ENCODE measurements at places on chromosomes 12 and 14. TPM values are rescaled to one million over a fixed set of nuclear protein-coding genes. Genes with fewer than 3 reads are reported as not detected.

GRCh38 chr12:2636741-2637340 is 157.9 kb upstream of the FKBP4 start:
- no peaks in the 10 kb centered on the region for H3K36me3 ChIP-seq
- no peak overlapping the region for H3K4me3 ChIP-seq
- H3K27me3 ChIP-seq: peaks cover 3% of the 10 kb centered on the region
- peaks cover 22% of the 10 kb centered on the region for H3K4me1 ChIP-seq

- no peak overlapping the region for H3K27ac ChIP-seq
- DNase-seq: no peak
- no peaks in the 10 kb centered on the region for H3K4me1 ChIP-seq
- H3K4me3 ChIP-seq: no peak overlapping the region
- no peaks in the 10 kb centered on the region for H3K27me3 ChIP-seq
These were observed 188.8 kb downstream of the STXBP6 start for GRCh38 chr14:24861083-24861630.

The CIROP gene
- total RNA-seq: not detected

DNA sequence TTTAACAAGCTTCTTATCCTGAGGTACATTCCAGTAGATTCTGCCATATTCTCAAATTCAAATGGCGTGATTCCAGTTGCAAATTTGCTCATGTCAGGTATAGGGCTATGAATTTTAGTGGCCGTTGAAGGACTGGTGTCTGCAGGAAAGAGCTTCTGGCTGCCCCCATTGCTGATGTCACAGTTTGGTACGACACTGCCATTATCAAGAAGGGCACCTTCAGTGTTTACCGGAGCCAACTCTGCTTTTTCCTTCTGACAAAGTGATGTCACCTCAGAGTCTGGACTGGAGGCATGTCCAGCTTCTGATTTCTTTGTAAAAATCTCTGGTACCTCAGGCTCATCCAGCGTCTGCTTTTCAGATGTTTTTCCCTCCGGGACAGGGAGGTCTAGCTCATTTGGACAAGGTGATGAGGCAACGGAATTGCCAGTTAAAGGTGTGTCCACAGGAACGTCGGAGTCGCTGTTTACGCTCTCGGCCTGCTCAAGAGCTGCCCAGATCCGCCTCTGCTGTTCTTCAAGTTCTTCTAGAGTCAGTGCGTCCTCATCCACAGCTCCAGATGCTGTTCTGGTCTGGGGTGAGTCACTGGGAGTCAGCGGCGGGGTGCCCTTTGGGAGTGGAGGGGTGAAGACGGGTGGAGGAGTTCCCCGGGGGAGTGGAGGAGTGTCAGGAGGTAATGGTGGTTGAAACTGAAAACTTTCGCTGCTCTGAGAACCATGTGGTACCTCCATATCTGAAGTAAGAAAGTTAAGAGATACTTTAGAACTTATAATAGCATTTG is 27.0 kb downstream of the ZCCHC8 start:
- H3K27ac ChIP-seq: no peak overlapping the region
- peaks cover 22% of the 10 kb centered on the region for H3K36me3 ChIP-seq
- no peak overlapping the region for H3K4me3 ChIP-seq

- peaks cover 40% of the 10 kb centered on the region for H3K27me3 ChIP-seq
- H3K4me1 ChIP-seq: peaks cover 5% of the 10 kb centered on the region
- H3K36me3 ChIP-seq: no peaks in the 10 kb centered on the region
- no peak overlapping the region for H3K4me3 ChIP-seq
These were observed 1.7 kb downstream of the CCND2 start for GRCh38 chr12:4275016-4275869.

The HAL gene
- 1.8 TPM for total RNA-seq

The KRT1 gene
- total RNA-seq: 0.20 TPM

- no peaks in the 10 kb centered on the region for H3K27me3 ChIP-seq
- no peak overlapping the region for H3K4me3 ChIP-seq
- no peak overlapping the region for H3K27ac ChIP-seq
- no peaks in the 10 kb centered on the region for H3K36me3 ChIP-seq
- no peaks in the 10 kb centered on the region for H3K4me1 ChIP-seq
These were observed 86.3 kb upstream of the AMN1 start for GRCh38 chr12:31815096-31815495.

GRCh38 chr12:46723629-46724419 is 102.0 kb downstream of the SLC38A4 start:
- H3K4me3 ChIP-seq: no peak overlapping the region
- no peaks in the 10 kb centered on the region for H3K36me3 ChIP-seq
- H3K27ac ChIP-seq: no peak overlapping the region
- no peak for DNase-seq
- H3K27me3 ChIP-seq: no peaks in the 10 kb centered on the region

- DNase-seq: no peak
- no peak overlapping the region for H3K27ac ChIP-seq
- H3K36me3 ChIP-seq: no peaks in the 10 kb centered on the region
- H3K4me1 ChIP-seq: peaks cover 7% of the 10 kb centered on the region
These were observed 271.6 kb downstream of the CACNA1C start for GRCh38 chr12:2324387-2324786.

The DAO gene
- total RNA-seq: not detected

The FGD6 gene
- total RNA-seq: 18.2 TPM

GRCh38 chr12:65278576-65279368 is at the start of gene MSRB3:
TSS of gene MSRB3 (plus strand) at chr12:65278683. CDS start at chr12:65308580, 29,897 bp downstream.
- peak within 1 kb of the TSS; percentile 8 for H3K27ac ChIP-seq
- H3K4me1 ChIP-seq: peaks cover 3% of the 10 kb centered on the region
- H3K36me3 ChIP-seq: no peaks in the 10 kb centered on the region
- no peaks in the 10 kb centered on the region for H3K27me3 ChIP-seq

The OR6C6 gene
- not detected for total RNA-seq

The PLEK2 gene
- 67.6 TPM for total RNA-seq

DNA sequence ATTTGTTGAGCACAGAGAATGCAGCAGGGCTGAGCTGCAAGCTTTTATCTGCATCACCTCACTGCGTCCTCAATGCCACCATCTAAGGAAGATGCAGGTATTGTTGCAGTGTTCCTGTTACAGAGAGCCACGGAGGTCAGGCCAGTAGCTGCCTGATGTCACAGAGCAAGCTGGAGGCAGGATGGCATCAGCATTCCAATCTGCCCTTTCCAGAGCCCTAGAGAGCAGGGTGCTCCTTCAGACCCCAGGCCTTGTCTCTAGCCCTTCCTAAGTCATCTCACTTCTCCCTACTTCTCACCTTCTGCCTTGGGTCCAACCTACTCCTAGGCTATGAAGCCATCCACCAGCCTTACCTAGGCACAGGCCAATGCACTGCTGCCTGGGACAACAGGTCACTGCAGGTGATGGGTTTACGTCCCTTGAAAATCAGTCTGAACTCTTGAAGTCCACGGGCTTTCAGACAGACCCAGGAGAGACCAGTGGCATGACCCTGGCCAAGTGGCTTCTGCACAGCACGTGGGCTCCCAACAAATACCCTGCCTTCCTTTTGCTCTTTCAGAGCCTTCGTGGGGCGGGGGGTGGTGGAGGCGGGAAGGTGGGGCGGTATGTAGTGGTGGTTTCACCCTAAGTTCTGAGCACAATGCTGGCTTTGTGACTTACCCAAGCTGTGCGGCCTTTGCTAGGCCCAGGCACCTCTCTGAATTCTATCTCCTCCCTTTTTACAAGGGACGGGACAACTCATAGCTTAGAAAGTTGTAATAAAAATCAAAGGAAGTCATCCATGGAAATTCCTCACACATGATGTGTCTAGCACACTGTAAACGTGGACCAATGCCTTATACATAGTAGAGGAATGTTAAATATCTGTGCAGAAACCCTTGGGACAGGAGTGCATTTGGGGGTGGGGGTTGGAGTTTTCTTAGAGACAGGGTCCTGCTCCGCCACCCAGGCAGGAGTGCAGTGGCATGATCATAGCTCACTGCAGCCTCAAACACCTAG is 136.0 kb downstream of the KSR2 start:
- no peaks in the 10 kb centered on the region for H3K27me3 ChIP-seq
- no peak for DNase-seq
- H3K4me1 ChIP-seq: 0 out of 2 replicates have a peak, but pooled peaks cover 3% of the 10 kb centered on the region
- H3K27ac ChIP-seq: no peak overlapping the region
- peaks cover 6% of the 10 kb centered on the region for H3K36me3 ChIP-seq

The SLC2A14 gene
- not detected for total RNA-seq

The MAP3K9 gene
- total RNA-seq: 11.7 TPM

DNA sequence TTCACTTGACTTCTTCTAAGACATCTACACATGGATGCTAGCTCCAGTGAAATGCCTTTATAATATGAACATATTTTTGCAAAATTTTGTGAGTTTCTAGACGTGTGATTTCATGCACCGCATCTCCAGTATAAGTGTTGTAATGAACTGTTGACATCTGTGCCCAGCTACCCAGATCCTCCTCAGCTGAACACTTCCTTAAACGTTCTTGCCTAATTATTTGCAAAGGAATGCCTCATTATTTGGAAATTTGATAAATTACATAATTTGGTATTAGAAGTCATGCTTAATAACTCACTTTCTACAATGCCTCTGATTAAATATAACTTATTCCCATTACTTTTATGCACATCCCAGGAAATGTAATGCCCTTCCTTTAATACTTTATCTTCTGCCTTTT is 14.0 kb downstream of the OR11G2 start:
- no peak overlapping the region for H3K4me3 ChIP-seq
- no peaks in the 10 kb centered on the region for H3K36me3 ChIP-seq
- DNase-seq: no peak
- H3K27ac ChIP-seq: no peak overlapping the region
- no peaks in the 10 kb centered on the region for H3K4me1 ChIP-seq

The GALNT8 gene
- not detected for total RNA-seq

The ANKRD33 gene
- not detected for total RNA-seq

The PTGER2 gene
- total RNA-seq: 0.57 TPM

The NELL2 gene
- total RNA-seq: 1.1 TPM

DNA sequence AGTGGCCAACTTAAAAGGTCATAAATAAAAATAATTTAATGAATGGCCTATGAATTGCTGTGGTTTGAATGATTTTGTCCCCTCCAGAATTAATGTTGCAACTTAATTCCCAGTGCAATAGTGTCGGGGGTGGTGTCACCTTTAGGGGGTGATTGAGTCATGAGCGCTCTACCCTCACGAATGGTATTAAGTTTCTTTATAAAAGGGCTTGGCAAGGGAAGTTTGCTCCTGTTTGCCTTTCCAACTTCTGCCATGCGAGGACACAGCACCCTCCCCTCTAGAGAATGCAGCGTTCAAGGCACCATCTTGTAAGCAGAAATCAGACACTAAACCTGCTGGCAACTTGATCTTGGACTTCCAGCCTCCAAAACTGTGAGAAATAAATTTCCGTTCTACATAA is 253.3 kb downstream of the ATXN7L3B start:
- no peak overlapping the region for H3K27ac ChIP-seq
- DNase-seq: no peak
- no peaks in the 10 kb centered on the region for H3K4me1 ChIP-seq
- no peak overlapping the region for H3K4me3 ChIP-seq
- no peaks in the 10 kb centered on the region for H3K27me3 ChIP-seq
- H3K36me3 ChIP-seq: no peaks in the 10 kb centered on the region

DNA sequence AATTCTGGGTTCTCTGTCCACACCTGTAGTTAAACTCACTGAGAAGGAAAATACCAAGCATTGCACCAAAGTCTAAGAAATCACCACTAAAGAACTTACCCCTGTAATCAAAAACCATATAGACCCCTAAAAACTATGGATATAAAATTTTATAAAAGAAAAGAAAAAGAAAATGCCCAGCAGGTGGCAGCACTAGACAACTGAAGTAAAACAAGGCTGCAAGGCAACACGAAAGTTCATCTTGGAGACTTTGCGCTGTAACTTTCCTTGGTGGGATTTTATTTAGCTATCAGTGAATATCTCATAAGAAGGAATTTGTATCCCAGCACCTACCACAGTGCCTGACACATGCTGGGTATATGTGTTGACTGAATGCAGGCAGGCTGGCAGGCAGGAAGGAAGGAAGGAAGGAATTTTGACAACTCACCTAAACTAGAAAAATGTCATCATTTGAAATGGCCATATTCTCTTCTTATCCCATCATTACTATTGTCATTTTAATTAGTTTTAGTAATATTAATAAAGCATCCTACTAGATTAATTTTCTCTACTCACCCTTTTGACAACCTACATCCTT is 68.2 kb upstream of the ETV6 start:
- H3K27ac ChIP-seq: no peak overlapping the region
- no peaks in the 10 kb centered on the region for H3K36me3 ChIP-seq
- H3K4me3 ChIP-seq: no peak overlapping the region
- peaks cover 2% of the 10 kb centered on the region for H3K4me1 ChIP-seq
- H3K27me3 ChIP-seq: peaks cover 22% of the 10 kb centered on the region
- DNase-seq: peak; percentile 46

- no peak overlapping the region for H3K4me3 ChIP-seq
- H3K27me3 ChIP-seq: no peaks in the 10 kb centered on the region
- H3K4me1 ChIP-seq: no peaks in the 10 kb centered on the region
- no peak for DNase-seq
These were observed 33.6 kb upstream of the METAP2 start for GRCh38 chr12:95440401-95440800.

The AKAP5 gene
- 0.54 TPM for total RNA-seq

DNA sequence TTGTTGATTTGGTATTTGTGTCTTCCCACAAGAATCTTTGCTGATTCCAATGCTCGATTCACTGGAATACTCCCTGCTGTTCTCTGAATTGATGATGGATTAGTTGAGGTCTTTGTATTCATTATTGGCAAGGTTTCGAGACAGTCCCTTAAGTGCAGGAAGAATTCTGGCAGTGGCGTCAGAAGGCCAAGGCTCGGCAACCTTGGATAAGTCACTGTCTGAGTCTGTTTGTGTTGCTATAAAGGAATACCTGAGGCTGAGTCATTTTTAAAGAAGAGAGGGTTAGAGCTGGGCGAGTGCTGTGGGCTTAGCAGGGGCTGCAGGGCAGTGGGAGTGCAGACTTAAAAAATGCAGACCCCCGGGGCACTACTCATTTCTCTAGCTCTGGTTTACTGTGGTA is 56.9 kb downstream of the CHST11 start:
- DNase-seq: no peak
- H3K27ac ChIP-seq: no peak overlapping the region

DNA sequence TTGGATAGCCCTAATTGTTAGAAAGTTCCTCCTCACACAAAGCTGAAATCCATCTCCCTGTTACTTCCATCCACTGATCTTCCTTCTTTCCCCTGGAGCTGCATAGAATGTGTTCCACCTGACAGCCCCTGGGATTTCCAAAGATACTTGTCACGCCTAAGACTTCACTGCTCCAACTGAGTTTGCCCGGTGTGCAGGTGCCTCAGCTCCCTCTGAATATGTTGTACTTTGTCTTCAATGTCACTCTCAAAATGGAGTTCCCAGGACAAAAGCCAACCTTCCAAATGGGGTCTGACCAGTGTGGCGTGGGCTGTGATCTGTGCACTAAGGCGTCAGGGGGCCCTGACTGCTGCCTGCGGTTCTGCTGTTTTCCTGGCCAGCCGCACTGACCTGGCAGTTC is 42.8 kb downstream of the CACNA2D4 start:
- H3K36me3 ChIP-seq: no peaks in the 10 kb centered on the region
- H3K27ac ChIP-seq: no peak overlapping the region
- H3K4me1 ChIP-seq: no peaks in the 10 kb centered on the region
- peaks cover 20% of the 10 kb centered on the region for H3K27me3 ChIP-seq
- DNase-seq: no peak

The DEGS2 gene
- total RNA-seq: 1.8 TPM

Data from HCT116 (cell line).